HAP-1 (cell line): ENCODE measurements at places on chromosomes 13 and 19.

DNA sequence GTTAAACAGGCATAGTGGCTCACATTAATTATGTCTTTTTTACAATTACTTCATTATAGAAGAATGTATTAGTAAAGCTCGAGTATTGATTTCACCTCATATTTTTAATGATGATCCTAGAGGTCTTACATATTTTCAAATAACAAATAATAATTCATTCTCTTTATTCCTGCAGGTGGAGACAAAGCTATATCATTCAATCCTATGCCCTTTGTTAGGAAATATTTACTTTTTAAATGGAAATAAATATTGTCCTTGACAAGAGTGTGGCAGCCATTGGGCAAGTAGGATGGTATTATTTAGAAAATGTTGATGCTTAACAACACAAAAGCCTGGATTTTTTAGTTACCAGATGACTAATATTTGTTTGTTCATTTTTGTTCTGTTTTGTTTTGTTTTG, 127.6 kb downstream of the COG6 start:
- no peak for DNase-seq

GRCh38 chr13:78576261-78576660, 27.1 kb downstream of the POU4F1 start:
- DNase-seq: no peak

GRCh38 chr19:39474139-39474620, 6.5 kb upstream of the TIMM50 start:
- peak; percentile 34 for DNase-seq

- no peak for DNase-seq
Observed at GRCh38 chr13:88417801-88418200, 746.6 kb downstream of the SLITRK5 start.

GRCh38 chr13:21137696-21138095, 38.7 kb downstream of the SKA3 start:
- no peak for DNase-seq

DNA sequence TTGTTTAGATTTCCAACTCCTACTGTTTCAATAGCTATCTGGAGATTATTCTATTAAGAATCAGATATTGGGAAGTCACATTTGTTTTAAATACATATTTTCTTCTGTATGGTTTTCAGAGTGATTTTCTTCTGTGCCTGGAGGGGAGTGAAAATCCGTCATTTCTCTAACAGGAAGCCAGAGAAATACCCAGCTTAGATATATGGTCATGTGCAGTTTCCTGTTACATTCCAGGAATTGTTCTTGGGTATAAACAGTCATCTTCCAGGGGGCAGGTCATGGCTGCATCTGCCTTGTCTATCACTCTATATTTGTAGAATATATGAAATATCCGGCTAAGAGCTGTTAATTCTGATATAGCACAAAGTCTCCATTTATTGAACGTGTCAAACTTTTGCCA, 77.5 kb upstream of the MIR17HG start:
- no peak for DNase-seq

- DNase-seq: no peak
Observed at GRCh38 chr19:38715555-38715954, 28.7 kb downstream of the CAPN12 start.

DNA sequence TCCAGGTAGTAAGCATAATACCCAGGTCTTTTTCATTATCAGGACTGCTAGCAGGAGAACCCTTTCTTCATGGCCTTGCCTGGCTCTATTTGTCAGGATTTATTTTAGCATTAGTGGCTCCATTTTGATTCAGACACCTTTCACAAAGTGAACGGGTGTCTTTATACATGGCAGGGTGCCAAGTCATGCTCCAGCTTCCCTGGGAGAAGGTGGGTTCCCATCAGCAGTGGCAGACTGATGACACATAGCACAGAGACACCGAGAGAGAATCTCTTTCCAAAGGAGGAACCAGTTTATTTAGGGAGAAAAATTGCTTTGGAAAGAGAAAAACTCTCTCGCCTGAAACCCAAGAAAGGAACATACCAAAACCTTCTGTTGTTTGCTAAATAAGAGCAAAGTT, 135.3 kb upstream of the TMTC4 start:
- no peak for DNase-seq

DNA sequence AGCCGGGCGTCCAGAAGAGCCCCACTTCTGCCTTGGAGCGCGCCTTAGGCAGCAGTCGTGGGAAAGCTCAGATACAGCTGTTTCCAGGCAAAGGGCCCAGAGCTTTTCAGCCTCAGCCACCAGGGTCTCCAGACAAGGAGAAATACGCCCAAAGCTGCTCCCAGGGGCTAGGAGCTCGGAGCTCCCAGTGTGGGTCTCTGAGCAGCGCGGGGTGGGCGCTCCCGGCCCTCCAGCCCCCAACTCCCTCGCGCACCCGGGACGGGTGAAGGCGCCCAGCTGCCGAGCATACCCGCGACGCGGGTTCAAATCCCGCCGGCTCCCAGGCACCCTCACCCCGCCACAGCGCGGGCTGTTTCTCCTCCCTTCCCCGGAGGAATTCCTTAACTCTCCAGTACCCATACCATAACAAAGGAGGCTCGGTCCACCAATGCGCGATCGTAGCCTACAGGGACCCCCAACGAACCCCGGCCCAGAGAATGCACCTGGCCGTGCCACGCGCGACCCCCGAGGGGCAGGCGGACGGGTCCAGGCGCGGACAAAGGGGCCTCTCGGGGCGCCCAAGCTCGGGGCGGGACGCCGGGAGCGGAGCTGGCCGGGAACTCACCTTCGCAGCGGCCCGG, 507 bp downstream of the COL4A1 start:
- no peak for DNase-seq

GRCh38 chr19:934865-935479, 9.1 kb downstream of the ARID3A start:
- no peak for DNase-seq

GRCh38 chr19:31838163-31838815, 489.1 kb upstream of the TSHZ3 start:
- DNase-seq: no peak

- peak; percentile 34 for DNase-seq
Observed at GRCh38 chr13:27174766-27175455, 3.3 kb upstream of the USP12 start.

GRCh38 chr19:35090506-35091214, 25.0 kb upstream of the FXYD3 start:
- peak; percentile 84 for DNase-seq

DNA sequence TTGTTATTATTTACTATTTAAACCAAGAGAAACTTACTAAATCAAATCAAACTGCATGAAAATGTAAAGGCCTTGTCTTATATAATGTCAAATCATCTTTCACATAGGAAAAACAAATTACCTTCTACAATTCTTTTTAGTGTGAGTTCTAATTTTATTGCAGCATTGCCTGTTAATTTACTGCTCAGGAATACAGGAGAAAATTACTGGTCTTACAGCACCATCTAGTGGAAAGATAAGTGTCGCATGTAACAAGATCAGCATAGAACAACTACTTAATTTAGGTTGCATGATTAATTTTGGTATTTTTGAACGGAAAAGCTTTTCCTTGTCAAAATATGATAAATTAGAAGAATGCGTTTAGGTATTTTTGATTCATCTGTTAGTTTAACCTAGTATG, 502.7 kb downstream of the UQCRFS1 start:
- DNase-seq: peak; percentile 35

DNA sequence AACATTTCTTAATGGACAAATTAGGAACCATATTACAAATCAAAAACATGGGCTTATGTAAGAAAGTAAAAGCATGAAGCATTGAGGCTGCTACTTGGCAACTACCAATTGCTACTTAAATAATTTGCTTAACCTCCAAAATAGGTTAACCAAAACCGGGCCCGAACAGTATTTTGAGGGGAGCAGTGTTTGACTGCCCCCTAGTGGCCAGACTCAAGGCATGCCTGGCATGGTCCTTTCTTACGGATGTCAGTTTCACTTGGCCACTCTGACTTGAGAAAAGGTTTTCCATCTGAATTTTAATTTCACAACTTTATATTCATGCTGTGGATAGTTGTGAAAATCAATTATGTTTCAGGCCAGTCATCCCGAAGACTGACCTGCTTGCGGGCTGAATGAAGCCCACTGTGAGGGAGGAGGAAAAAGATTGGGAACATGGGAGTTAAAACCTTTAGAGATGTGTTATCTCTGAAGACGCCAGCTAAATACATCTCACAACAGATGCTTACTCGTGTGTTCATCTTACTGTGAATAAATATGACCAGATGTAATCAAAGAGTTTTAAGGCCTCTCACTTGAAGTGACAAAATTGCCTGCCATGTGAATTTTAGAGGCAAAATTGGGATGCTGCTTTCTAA, 2.9 kb downstream of the RXFP2 start:
- peak; percentile 84 for DNase-seq

DNA sequence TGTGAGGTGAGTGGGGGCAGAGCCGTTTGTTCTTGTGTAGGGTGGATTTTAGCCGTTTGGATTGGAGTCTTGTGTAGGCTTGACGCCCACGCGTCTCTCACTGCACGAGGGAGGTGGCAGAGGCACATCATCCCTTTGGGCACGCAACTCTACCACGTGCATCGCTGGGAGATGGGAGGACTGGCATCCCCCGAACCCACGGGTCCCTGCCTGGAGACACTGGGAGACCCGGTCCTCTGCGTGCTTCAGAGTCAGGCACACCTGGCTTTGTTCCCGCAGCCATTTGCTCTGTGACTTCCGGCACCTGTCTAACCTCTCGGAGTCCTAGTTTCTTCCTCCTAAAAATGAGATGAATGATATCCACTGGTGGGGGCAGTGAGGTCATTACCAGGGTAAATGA, 6.4 kb downstream of the ARHGEF7 start:
- DNase-seq: no peak

- DNase-seq: peak; percentile 87
Observed at GRCh38 chr19:18058208-18059009, 28.3 kb downstream of the IL12RB1 start.

DNA sequence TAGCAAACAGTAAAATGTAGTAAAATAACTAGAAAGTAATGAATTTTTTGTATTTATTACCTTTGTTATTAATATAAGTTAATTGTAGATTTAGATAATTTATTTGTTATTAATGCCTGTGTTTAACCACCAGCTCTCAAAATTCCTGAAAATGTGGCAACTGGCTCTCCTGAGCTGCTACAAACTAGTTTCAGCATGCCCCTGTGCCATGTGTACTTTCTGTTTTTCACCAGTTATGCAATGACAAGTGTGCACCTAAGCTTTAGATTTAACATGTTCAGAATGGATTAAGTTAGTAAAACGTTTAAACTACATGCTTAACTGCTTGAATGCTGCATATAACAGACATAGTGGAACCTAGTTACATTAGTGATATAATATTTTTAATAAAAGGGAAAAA, 88.1 kb downstream of the POSTN start:
- no peak for DNase-seq

- DNase-seq: no peak
Observed at GRCh38 chr19:41740415-41741243, 14.7 kb upstream of the CEACAM6 start.
